ENCODE measurements at places on chromosomes 6 and 20.
A peak's percentile ranks its signal among the peaks of the same experiment; 100 is the strongest.

GRCh38 chr20:10826111-10826510, 152.3 kb upstream of the JAG1 start:
- no peak for DNase-seq

GRCh38 chr6:75893058-75893775, 144.2 kb downstream of the MYO6 start:
- peak; percentile 75 for DNase-seq

DNA sequence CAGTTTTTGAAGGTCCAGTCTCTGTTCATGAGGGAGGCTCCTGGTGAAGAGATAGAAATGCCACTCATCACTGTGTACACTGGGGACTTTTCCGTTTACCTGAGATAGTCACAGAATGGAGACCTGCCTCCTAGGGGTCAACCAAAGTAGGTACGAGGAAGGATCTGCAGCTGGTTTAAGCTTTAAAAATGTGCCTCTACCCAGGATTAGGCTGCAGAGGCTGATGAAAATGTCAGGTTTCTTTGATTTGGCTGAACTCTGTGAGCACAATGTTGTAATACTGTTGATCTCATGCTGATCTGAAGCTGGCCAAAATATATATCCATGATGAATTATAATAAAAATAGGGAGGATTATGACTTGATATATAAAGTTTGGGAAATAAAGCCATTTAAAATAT, 182.7 kb downstream of the ADAT2 start:
- no peak for DNase-seq

DNA sequence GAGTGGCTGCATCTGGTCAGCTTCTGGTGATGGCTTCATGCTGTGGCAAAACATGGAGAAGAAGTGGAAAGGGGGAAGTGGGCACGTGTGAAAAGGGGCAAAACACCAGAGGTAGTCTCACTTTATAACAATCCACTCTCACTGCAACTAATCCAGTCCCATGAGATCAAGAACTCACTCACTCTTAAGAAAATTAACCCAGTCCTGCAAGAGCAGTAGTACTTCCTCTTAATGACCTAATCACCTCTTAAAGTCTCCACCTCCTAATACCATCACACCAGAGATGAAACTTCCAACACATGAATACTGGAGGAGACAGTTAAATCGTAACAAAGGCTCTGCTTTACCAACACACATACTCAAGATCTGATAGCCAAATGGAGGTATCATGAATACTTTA, 152.6 kb downstream of the THEMIS start:
- DNase-seq = no peak

DNA sequence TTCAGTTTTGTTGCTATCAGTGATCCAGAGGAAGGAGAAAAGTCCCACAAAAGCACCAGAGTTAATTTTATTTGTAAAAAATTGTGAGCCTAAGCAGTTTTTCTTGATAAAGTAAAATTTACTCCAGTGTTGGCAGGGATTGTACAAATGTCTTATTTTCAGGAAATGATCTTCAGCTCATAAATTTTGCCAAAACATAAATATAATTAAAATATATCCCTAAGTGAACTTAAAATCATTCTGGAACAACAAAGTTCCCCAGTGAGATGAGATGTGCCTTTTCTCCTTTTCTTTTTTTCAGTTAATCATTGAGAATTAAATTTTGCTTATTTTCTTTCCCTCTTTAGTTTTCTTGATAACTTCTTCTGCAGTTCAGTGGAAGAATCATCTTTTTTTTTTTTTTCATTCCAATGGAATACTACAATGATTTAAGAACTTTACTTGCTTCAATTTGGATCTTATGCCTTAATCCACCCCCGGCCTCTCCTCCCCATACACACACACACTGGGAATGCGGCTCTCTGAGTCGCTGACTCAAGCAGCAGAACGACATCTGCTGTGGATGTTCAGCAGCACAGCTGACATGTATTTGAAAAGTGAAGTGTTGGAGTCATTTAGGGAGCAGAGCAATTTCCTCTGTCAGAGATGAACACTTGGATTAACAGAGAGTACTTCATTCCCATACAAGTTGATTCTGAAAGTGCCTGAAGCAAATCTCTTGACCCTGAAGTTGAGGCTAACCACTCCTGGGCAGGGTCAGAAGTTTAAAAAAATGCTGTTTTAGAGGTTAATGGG, 27.7 kb upstream of the LAMA4 start:
- DNase-seq = peak; percentile 95

- DNase-seq = no peak
Measured at GRCh38 chr6:89111933-89112332, 5.9 kb downstream of the SRSF12 start.

GRCh38 chr20:58710481-58711265, 18.1 kb downstream of the NPEPL1 start:
- DNase-seq = no peak

GRCh38 chr6:162613310-162613709, 114.3 kb downstream of the PRKN start:
- DNase-seq = no peak

DNA sequence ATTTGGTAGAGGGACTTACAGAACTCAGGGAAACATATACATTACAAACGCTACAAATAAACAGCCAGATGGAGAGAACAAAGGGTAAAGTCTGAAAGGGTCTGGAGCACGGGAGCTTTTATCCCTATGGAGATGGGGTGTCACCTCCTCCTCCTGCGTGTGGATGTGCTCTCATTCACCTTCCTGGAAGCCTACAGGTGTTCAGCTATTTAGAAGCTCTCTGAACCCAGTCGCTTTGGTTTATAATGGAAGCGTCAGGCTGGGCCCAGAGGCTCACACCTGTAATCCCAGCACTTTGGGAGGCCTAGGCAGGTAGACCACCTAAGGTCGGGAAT, 17.7 kb upstream of the ITCH start:
- DNase-seq = no peak

- DNase-seq = peak; percentile 15
Measured at GRCh38 chr6:100212131-100212530, 218.1 kb upstream of the MCHR2 start.

GRCh38 chr6:15621203-15622044, 41.4 kb downstream of the DTNBP1 start:
- no peak for DNase-seq

GRCh38 chr6:13299918-13300317, 28.4 kb downstream of the TBC1D7 start:
- no peak for DNase-seq

DNA sequence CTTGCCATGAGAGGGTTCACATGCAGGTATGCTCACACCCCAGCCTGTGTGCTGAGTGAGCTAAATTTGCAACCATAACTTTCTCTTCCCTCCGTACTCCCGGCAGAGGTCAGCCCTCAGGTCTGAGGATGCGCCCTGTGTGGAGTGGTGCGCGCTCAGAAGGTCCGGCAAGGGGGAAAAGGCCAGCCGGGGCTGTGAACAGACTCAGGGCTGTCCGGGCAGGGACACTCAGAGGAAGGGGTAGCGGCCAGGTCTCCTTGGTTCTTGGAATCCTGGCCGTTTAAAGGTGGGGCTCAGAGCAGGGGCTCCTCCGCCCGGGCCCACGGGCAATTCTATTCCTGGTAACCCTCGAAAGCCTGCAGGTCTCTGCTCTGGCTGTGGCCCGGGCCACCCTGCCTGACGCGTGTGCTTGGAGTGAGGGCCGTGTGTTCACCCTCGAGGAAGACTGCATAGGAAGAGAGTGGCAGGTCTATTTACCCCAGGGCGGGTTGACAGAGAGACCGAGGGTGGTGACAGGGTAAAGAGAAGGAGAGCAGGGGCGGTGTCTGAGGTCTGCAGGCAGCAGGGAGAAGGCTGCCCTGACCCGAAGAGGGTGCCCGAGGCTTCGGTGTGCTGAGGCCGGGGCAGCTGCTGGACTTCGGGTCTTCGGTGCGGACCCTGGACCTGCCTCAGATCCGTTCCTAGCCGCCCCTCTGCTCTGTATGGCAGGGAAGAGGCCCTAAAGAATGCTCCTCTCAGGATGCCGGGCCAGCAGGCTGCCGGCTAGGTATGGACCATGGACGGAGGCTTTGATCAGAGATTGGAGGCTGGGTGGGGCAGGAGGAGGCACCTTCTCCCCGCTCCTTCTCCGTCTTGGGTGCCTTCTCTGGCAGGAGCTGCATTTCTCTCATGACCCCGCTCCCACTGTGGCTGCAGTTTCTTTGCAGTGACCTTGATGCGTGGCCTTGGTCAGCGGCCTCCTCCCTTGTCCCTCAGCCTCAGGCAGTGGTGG, 131.1 kb upstream of the ARMC2 start:
- no peak for DNase-seq

DNA sequence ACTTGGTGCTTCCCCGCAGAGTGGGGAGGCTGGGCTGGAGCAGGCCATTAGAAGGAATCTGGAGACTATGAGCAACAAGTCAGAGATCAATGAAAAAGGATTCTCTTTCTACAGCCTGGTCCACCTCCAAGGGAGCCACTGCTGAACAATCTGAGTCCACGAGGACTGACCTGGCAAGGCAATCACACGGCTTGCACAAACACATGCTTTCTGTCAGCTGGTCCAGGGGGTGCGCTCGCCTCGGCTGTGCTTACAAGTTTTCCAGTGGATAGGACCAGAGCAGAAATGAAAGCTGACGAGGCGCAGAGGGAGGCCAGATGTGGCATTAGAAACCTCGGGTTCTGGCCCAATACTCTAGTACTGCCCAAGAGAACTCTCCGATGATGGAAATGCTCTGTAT, 18.1 kb downstream of the KCNK5 start:
- no peak for DNase-seq

- no peak for DNase-seq
Measured at GRCh38 chr20:48817367-48818030, 10.3 kb downstream of the PREX1 start.

- peak; percentile 41 for DNase-seq
Measured at GRCh38 chr6:118902726-118903125, 8.8 kb downstream of the ASF1A start.

GRCh38 chr6:14881398-14881797, 364.5 kb upstream of the JARID2 start:
- peak; percentile 58 for DNase-seq

- no peak for DNase-seq
Measured at GRCh38 chr20:276620-277495, 13.7 kb downstream of the C20orf96 start.

- no peak for DNase-seq
Measured at GRCh38 chr20:15700147-15700765, 873.0 kb downstream of the KIF16B start.

- DNase-seq = no peak
Measured at GRCh38 chr6:150685860-150686259, 86.2 kb downstream of the PLEKHG1 start.

DNA sequence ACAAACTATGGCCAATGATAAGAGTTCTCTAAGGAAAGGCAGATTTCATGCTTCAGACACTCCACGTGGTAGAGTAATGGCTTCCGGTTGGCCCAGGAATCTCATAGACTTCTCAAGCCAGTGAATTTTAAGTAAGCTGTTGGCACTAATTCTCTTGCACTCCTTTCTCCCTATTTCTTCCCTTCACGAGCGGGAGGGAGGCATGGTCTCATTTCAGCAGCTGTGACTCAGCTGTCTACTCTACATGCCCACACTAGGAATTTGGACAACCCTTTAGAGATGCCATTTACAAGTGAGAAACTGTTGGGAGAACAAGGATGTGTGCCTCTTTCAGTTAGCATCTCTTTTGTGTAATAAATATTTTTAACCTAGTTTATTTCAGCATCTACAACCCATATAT, 107.7 kb downstream of the PTPRK start:
- no peak for DNase-seq

GRCh38 chr6:170203212-170203611, 87.7 kb downstream of the DLL1 start:
- DNase-seq = no peak

DNA sequence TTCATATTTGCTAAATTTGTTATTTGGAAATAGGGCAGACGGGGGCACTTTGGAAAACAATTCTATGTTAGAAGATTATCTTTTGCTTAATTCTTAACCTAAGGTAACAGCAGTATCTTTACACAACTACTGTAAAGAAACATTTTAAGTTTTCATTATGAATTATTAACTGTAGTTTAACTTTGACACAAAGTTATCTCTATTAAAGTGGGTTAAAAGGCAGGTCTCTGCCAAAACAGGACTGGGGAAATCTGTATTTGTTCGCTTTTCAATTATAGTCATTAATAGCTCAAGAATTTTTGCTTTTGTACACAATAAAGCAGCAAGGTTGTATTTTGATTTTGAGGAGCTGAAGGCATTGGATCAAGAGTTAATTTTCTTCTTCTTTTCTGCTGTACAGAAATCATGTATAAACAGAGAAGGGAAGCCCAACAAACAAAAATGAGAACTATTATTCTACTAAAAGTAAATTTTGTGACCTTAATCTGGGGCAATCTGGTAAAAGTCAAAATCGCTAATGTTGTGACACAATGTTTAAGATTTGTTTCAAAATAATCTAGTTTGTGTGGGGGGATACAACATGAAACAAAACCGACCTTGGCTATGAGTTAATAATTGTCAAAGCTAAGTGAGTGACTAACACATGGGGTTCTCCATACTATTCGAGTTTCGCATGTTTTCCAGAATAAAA, 2.9 kb downstream of the STAU1 start:
- no peak for DNase-seq

- DNase-seq = no peak
Measured at GRCh38 chr6:53299331-53300005, 49.3 kb downstream of the ELOVL5 start.

GRCh38 chr6:19070520-19070919, 683.4 kb downstream of the RNF144B start:
- no peak for DNase-seq

DNA sequence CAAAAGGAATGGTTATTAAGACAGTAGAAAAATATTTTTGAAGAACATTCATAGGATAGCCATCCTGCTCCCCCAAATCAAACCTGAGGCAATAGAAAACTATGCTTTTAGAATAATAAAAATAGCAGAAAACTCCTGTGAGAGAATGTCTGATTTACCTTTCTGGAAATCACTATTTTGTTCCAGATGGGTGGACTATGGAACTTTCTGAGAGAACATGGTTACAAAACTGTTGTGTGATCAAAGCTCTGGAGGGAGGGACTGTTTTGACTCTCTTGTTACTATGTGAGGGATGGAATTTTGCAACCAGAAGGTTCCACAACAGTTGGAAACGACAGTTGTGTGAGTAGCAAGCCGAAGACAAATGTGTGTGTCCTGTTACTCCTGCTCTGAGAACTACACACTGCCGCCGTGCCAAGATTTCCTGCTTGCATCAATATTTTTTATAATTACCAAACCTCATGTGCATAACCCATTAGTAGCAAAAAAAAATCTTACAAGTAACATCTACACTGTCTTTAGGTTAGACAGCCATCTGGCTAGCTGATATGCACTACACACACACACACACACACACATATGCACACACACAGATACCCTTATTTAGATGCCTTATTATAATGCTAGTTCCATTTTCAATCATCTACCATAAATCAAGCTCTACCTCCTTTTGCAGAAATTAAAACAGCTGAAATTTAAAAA, 11.0 kb upstream of the HIVEP1 start:
- no peak for DNase-seq

DNA sequence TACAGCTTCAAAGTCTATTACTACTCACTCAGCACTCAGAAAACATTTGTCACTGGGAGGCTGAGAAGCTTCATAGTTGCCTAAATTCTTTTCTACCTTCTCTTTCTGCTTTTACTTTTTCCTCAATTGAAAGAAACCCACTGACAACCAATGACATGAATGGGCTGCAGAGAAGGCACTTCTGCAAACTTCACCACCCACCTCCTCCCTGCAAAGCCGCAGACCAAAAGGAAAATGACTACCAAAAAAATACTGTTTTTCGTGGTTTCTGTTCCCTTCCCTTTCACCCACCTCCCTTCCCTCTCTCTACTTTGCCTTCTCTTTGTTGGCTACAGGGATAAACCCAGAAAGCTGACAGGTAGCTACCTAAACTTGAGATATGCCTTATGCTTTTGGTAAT, 3.2 kb downstream of the GNAS-AS1 start:
- no peak for DNase-seq
